ENCODE measurements at places on chromosomes 7 and 10.

- no peak for DNase-seq
Measured at GRCh38 chr10:59960751-59961150, 54.4 kb upstream of the CCDC6 start.

- no peak for DNase-seq
Measured at GRCh38 chr7:55369427-55370400, 4.6 kb downstream of the LANCL2 start.

DNA sequence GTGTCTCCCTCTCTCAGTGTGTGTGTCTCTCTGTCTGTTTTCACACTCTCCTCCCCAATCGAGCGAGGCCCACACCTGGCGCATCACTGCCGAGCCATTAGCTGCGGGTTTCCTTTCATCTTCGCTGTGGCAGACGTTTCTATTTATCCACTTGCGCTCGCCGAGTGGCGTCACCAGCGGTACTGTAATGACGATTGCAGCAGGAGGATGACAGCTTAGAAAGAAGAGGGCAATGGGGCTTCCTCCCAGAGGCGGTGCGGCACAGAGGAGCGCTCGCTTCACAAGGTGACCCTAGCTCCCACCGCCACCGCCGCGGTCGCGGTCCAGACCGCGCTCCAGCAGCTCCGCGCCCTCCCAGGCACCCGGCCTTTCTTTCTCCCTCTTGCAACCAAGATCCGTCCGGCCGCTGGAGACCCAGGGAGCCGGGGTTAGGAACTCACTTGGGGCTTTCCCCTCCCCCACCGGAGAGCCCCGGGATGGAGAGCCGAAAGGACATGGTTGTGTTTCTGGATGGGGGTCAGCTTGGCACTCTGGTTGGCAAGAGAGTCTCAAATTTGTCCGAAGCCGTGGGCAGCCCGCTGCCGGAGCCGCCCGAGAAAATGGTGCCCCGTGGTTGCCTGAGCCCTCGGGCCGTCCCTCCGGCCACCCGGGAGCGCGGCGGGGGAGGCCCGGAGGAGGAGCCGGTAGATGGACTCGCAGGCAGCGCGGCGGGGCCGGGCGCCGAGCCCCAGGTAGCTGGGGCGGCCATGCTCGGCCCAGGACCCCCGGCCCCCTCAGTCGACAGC is at the start of gene EVX1:
Gene EVX1 (plus strand): TSS at position 248 of the 785 bp plus-strand sequence. CDS start 229 bp downstream, at position 477.
- DNase-seq = peak; percentile 52

- no peak for DNase-seq
Measured at GRCh38 chr7:32774541-32774951, 117.0 kb downstream of the KBTBD2 start.
